NCI-H1694 treated with DMSO at 0.1 percent for 48 hours (cell line): ENCODE measurements at places on chromosomes 3 and 15.

GRCh38 chr3:194150252-194150934 is 14.4 kb downstream of the HES1 start:
- DNase-seq = no peak

DNA sequence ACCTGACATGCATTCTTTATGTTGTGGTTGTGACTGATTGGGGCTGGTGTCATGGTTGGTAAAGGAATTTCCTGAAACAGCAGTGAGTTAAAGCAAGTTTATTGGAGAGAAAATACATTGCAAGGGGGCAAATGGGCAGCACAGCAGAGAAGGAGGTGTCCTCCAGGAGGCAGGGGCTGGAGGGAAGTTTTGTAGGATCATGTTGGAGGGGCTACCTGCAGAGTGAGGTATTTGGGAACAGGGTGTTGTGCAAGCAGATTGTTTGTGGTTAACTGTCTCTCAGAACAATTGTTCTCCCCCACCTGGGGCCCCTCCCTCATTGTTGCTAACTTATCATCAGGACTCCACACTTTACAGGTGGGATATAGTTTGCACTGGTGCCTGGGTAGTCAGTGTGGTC is 196.0 kb downstream of the NSUN3 start:
- DNase-seq = no peak

- no peak for DNase-seq
Observed at GRCh38 chr3:50617911-50618481, 1.0 kb downstream of the MAPKAPK3 start.

DNA sequence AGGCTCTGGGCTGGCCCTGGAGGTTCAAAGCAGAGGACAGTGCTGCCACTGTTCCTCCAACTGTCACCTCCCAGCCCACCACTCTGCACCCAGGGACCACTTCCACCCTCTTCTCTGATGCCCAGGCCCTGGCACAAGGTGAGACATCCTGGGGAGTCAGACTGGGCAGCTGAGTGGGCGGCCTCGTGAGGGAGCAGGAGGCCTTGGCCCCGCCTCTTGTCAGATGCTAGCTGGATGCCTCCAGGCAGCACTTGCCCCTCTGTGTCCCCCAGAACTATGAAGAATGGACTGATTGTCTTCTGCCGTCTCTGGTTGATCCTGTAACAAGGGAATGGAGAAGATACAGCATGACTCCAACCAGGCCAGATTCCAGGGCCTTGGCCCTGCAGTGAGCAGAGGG is 191.0 kb upstream of the LINGO1 start:
- DNase-seq = no peak

- DNase-seq = no peak
Observed at GRCh38 chr3:184259878-184260723, 1.3 kb downstream of the CAMK2N2 start.

GRCh38 chr3:67292356-67293121 is 294.4 kb downstream of the KBTBD8 start:
- DNase-seq = no peak
